ENCODE measurements at places on chromosomes 2 and 18. TPM values are rescaled to one million over a fixed set of nuclear protein-coding genes. Genes with fewer than 3 reads are reported as not detected.

Gene FMNL2
- total RNA-seq: 35.0 TPM

Gene NXPH2
- total RNA-seq: not detected

Gene AKAIN1
- not detected for total RNA-seq

Gene TRAF3IP1
- 19.6 TPM for total RNA-seq

Gene TUBB8B
- total RNA-seq: not detected

Gene OXER1
- total RNA-seq: 2.3 TPM

Gene KIF1A
- 0.99 TPM for total RNA-seq

Measured in gastroesophageal sphincter (tissue), 4 donors.